ENCODE measurements at places on chromosomes 7 and 10.

DNA sequence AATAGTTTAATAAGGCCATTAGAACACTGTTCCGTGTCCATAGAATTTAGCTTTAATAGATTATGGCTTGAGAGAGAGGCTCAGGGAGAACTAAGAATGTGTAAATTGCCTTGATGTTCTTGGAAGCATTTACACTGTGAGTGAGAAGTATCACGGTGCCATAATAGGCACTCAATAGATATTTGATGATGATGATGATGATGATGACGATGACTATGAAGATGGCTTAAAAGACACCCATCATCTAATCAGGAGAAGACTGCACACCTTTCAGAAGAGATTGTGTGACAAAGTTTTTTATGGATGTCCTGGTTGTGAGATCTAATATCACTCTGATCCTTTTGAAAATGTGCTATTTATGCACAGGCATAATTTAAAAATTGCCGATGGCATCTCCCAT is 264.2 kb downstream of the GLI3 start:
- DNase-seq: no peak

DNA sequence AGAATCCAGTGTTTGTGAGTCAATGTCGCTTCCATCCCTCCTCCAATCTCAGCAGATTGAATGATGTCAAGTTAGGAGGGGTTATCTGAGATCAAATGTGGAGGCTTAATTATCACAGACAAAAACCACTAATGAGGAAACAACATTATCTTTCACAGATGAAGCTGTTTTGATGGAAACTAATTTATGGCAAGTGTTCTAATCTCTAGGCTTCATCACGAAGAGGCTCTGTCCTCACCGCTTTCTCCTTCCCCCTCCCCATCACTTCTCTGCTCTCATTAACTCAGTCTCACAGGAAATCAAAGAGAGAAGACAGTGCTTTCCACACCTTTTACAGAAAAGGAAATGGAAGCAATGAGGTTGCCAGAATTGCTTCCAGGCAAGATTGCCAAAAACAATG is 283.7 kb downstream of the BMPER start:
- no peak for DNase-seq

GRCh38 chr7:4123346-4123745 is 558.7 kb upstream of the FOXK1 start:
- DNase-seq: no peak

DNA sequence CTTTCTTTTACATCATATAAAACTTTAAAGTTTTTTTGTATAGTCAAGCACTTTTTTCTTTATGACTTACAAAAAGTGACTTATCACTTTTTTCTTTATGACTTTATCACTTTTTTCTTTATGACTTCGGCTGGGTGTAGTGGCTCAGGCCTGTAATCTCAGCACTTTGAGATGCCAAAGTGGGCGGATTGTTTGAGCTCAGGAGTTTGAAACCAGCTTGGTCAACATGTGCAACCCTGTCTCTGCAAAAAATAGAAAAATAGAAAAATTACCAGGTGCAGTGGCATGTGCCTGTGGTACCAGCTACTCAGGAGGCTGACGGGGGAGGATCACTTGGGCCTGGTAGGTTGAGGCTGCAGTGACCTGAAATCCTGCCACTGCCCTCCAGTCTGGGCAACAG is 108.8 kb upstream of the CSTF2T start:
- DNase-seq: no peak

DNA sequence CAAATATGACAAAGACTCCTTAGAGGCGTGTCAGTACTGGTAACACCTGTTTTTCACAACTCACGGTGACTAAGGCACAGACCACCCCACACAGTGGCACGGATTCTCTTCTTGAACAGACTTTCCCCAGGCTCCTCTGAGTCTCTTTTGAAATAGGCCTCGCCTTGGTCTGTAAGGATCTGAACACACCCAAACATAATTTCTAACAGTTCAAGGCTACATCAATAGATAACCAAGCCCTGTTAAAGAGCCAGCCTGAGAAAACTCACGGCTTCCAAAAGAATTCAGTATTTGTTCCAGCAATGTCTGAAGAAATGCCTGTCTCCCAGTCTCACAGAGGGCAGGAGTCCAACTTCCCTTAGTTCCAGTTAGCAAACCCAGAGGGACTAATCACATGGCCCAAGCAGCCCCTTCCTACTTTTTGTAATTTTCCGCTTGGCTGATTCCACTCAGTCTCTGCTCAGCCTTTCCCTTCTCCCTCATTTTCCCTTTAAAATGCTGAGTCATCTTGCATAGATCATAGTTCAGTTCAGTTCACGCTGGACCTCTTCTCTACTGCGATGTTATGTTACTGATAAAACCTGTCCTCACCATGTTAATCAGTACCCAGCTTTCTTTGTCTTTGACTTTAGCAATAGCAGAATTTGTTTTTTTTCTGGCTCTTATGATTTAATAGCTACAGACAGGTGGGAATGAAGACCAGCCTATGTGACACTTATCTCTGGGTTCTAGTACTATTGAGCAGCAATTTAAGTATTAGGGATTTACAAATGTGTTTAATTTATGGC is 22.6 kb upstream of the AKR1C3 start:
- no peak for DNase-seq

- no peak for DNase-seq
Measured at GRCh38 chr10:19789607-19790006, 26.6 kb upstream of the PLXDC2 start.

DNA sequence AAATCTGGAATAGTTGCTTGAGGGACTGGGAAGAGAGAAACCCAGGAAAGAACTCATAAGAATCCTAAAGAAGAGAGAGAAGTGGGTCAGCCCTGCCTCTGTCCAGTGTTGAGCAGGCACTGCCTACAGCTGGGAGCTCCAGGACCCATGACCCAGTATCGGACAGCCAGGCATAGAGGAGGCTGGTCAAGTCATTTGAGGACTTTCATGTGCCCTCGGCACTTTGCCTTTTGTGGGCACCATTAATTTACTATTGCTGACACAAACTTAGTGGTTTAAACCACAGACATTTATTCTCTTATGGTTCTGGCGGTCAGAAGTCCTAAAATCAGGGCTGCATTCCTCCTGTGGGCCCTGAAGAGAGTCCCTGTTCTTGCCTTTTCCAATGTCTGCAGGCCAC is 60.3 kb downstream of the CPXM2 start:
- DNase-seq: no peak
